ENCODE measurements at places on chromosomes 13 and 19.

- no peak for DNase-seq
Measured at GRCh38 chr19:6590827-6591319, at the start of gene CD70. TSS of gene CD70 (minus strand) at chr19:6591150. CDS start at chr19:6591002, 148 bp downstream.

GRCh38 chr13:99974939-99975561, 3.5 kb upstream of the ZIC5 start:
- no peak for DNase-seq

DNA sequence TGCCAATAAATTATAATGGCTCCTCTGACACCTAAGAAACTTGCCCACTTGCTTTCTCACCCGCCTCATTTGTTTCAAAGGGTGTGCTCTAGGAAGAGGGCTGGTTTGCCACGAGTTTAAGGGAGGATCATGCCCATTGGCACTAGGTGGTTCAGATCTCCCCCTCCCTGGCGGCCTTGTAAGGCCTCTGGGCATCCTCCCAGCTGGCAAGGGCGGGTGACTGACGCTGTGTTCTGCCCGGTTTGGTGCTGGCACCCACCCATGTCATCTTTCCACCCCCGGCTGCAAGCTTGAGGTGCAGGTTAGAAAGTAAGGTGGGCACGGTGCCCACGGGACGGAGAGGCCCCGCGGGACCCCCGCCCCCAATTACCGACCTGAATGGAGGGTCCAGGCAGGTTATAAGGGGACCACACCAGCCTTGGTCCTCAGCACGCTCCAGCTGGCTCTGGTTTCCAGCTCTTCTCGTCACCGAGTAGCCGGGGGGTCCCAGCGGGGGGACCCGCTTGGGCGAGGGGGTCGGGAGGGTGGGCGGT, 90.4 kb downstream of the PTPRS start:
- peak; percentile 59 for DNase-seq

- DNase-seq, result no peak
Measured at GRCh38 chr19:5361407-5361806, 20.8 kb upstream of the PTPRS start.

DNA sequence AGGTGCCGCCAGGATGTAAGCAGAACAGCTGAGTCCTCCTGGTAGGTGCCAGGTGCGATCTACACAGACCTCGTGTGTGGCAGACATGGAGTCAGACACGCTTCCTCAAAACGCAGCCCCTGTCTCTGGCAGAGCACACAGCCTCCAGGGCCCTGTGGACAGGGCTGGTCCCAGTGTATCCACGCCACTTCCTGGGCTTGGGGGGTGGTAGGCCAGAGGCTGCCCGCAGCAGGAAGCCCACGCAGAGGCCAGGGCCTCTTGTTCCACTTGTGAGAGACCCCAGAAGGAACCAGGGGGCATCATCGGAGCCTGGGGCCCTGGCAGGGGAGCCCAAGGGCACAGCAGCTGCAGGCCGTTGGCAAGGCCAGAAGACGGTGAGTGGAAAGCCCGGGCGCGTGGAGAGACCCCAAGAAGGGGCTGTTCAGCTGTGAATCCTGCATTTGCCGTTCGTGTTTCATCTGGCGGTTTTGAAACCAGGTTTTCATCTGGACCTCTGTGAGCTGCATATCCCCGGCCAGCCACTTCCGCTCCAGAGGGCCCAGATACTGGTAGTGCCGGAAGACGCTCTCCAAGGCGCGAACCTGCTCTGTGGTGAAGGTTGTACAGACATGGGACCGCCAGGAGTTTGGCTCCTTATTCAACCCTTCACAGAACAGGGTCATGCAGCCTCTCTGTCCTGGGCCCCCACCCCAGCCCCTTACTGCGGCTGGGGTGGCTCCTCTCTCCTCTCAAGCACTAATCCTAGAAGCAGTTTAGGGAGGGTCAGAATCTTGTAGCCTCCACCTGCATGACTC, 25.1 kb upstream of the SLITRK1 start:
- no peak for DNase-seq

DNA sequence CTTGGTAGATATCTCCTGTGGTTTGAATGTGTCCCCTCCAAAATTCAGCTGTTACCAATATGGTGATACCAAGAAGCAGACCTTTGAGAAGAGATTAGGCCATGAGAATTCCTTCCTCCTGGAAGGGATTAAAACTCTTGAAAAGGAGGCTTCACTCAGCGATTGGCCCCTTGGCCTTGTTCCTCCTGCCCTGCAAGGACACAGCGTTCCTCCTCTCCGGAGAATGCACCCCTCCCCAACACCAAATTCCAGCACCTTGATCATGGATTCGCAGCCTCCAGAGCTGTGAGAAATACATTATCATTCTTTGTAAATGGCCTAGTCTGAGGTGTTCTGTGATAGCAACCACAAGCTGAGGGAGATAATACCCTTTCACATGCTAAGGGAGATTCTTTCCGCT, 34.5 kb upstream of the ARHGEF7 start:
- no peak for DNase-seq

- DNase-seq, result no peak
Measured at GRCh38 chr13:51955816-51956603, 55.2 kb downstream of the ATP7B start.

DNA sequence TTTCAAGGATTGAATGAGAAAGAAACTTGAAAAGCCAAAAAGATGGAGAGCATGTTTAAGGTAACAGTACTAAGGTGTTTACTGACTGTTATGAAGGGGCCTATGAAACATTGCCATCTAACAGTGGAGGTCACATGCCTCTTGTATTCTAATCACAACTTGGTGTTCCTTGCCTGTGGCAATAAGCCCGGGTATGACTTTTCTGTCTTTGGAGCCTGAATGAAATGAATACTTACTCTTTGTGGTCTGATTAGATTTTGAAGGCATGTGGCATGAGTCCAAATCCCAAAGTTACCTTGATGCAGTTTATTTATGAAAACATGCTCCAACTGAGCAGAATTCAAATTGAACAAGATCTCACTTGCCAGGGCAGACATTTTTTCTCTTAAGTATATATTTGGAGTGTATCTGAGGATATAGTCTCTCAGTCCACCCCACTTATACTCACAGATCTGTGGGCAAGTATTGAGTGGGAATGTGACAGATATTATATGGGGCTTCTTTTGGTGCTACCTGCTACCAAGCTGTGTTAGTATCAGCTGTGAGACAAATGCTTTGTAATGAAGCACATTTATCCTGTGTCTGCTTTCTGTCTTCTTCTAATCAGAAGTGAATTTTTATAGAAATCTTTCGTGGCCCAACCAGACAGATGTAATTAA, 67.5 kb downstream of the B3GLCT start:
- no peak for DNase-seq

DNA sequence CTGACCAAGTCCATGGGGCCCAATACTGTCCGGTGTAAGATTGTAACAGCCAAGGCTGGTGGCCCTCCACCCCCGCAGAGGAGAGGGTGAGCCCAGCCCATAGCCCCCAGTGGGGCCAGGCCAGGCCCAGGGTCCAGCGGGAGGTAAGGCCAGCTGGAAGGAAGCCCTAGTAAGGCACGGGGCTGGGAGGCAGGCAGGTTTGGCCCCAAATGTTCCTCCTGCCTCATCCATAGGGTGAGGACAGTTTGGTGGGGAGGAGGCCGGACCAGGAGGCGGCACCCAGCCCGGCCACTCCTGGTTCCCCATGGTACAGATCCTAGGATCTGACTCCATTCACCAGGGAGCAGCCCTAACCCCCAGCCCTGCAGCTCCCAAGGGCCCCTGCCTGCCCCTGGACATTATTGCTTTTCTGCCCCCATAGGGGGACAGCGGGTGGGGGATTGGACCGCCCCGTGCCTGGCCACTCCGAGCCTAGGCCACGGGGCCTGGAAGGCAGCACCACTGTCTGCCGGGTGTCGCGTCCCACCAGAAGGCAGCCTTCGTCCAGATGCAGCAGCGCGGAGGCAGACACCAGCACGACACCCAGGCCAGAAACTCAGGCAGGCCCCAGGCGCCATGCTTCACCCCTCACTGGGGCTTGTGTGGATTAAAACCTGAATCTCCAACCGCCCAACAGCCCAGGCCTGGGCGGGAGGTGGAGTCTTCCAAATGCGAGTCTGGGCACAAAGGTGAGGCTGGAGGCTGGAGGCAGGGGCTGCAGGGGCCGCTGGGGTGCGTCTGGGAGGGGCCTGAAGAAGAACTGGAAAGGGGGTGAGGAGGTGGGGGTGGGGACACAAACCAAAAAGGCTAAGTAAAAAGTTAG, 6.7 kb upstream of the CCNP start:
- DNase-seq, result no peak

DNA sequence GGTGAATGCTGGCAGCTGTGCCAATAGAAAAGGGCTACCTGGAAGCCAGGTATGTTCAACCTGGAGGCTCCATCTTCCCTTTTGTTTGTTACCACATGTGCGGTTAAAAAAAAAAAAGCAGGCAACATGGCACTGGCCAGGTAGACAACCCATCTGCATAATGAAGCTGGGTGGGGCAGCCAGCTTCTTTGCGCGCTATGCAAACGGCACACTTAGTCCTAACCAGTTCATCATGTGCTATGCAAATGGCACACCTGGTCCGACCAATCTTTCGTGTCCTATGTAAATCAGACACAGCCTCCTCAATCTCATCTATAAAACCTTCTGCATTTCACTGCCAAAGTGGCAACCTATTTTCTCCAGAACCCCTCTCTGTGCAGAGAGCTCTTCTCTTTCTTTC, 11.3 kb upstream of the IGSF23 start:
- DNase-seq, result no peak

DNA sequence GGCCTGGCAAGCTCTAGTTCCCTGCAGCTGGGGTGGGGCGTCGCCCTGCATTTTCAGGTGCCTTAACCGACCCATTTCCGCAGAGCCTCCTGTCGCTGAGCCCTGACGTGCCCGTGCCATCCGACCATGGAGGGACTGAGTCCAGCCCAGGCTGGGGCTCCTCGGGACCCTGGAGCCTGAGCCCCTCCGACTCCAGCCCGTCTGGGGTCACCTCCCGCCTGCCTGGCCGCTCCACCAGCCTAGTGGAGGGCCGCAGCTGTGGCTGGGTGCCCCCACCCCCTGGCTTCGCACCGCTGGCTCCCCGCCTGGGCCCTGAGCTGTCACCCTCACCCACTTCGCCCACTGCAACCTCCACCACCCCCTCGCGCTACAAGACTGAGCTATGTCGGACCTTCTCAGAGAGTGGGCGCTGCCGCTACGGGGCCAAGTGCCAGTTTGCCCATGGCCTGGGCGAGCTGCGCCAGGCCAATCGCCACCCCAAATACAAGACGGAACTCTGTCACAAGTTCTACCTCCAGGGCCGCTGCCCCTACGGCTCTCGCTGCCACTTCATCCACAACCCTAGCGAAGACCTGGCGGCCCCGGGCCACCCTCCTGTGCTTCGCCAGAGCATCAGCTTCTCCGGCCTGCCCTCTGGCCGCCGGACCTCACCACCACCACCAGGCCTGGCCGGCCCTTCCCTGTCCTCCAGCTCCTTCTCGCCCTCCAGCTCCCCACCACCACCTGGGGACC, 1.2 kb downstream of the ZFP36 start:
- DNase-seq, result no peak

GRCh38 chr19:2944403-2944774, 382 bp downstream of the ZNF77 start:
- no peak for DNase-seq

DNA sequence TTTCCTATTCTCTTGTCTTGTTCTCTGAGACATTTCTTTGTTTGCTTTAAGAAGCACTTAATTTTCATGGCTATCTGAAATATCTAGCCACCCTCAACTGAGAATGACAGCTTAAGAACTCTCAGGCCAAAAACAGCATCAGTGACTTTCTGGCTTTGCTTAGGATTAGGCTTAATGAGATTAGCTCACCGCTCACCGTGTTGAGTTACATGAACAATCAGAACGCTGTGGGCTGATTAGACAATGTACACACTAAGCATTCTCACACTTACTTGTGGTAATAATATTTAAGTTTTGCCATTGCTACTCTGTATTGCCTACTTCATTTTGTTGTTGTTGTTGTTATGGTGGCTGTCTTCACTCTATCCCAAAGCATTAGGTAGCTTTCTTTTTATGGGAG, 1283.6 kb downstream of the UQCRFS1 start:
- DNase-seq, result no peak

- DNase-seq, result no peak
Measured at GRCh38 chr19:15197275-15197941, 3.4 kb downstream of the NOTCH3 start.

GRCh38 chr19:54473071-54473891, at the start of gene CDC42EP5:
TSS of gene CDC42EP5 (minus strand) at chr19:54473296. CDS start at chr19:54465547, 7,749 bp downstream.
- DNase-seq, result no peak

DNA sequence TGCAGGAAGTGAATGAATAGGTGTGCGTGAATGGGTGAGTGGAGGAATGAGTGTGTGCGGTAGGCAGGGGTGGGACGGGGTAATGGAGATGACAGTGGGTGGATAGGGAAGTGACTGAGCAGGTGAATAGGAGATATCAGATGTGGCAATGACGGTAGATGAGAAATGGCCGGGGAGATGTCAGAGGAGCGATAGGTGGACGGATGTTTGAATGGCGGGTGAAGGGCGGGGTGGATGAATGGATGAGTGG, 1.5 kb downstream of the TTC9B start:
- DNase-seq, result no peak

- DNase-seq, result no peak
Measured at GRCh38 chr13:99961636-99962035, 9.9 kb downstream of the ZIC5 start.

GRCh38 chr19:16295057-16295456, 29.6 kb upstream of the KLF2 start:
- DNase-seq, result no peak

DNA sequence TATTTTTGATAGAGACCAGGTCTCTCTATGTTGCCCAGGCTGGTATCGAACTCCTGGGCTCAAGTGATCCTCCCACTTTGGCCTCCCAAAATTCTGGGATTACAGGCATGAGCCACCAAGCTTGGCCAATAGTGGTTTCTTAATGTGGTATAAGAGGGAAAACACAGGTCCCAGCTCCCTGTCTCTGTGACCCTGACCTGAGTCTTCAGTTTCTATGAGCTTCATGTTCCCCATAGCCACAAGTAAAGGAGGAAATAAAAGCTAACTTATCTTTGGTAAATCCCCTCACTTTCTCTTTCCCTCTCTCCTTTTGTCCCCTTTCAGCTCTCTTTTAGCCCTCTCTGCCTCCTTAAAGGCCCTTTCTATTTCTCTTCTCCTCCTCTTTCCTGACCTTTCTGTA, 50.3 kb downstream of the ABCC4 start:
- DNase-seq, result no peak

GRCh38 chr19:39111593-39112199, 13.9 kb upstream of the PAK4 start:
- no peak for DNase-seq

DNA sequence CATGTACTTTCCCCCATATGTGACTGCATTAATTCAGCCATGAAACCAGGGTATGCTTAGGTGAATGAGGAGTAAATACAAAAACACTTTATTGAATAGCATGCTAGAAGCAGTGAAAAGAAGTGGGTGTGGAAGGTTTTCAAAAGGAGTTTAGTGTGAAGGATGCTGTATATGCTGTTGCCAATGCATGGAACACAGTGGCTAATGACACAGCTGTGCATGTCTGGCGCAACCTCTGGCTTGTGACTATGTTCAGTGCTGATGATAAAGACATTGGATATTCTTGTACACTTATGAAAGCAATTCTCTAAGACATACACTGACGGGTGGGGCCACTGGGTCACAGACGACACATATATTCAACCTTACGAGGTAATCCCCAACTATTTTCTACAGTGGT, 55.2 kb downstream of the SOX21 start:
- DNase-seq, result no peak

- DNase-seq, result no peak
Measured at GRCh38 chr19:41298348-41298964, 11.5 kb upstream of the CCDC97 start.
